Tongue (tissue), 3 donors: ENCODE measurements at places on chromosomes 3 and 15. TPM values are rescaled to one million over a fixed set of nuclear protein-coding genes. Genes with fewer than 3 reads are reported as not detected.

XXYLT1 gene
- 29.5 TPM for total RNA-seq

GRCh38 chr3:61857297-61857696 lies 295.9 kb downstream of the PTPRG start:
- no peak for DNase-seq

SLC6A11 gene
- 0.21 TPM for total RNA-seq

DNA sequence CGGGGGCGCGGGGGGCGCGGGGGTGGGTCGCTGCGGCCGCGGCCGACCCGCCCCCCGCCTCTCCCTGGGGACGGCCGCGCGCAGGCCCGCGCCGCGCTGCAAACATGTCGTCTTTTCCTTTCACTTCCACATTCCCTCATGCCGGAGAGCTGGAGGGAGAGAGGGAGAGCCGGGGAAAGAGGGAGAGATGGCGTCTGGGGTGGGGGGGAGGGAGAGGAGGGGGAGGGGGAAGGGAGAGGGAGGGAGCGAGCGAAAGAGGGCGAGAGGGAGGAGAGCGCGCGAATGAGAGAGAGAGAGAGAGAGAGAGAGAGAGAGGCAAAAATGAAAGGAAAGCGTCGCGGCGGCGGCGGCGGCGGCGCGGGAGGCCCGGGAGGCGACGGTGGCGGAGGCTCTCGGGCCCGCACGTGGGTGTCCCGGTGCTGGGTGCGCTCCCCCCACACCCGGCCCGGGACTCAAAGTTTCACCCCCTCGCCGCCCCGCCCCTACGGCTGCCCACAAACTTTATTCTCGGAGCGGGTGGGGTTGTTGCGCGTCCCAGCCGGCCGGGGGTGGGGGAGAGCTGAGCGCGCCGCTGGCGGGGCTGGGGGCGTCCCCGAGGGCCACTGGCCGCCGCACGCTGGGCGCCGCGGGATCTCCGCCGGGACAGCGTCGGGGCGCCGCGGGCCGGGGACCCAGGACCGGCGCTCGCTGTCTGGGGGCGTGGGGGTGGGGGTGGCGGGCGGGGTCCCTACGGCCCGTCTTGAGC lies 731 bp downstream of the ZNF710 start:
- DNase-seq = peak; percentile 80

PRR20G gene
- total RNA-seq = not detected

GRCh38 chr3:108067768-108068167 lies 23.1 kb downstream of the CD47 start:
- DNase-seq = no peak

- DNase-seq = no peak
Measured at GRCh38 chr3:24905266-24905665, 410.6 kb upstream of the THRB start.

- DNase-seq = no peak
Measured at GRCh38 chr3:27456554-27456953, 27.6 kb downstream of the SLC4A7 start.

HES1 gene
- 61.9 TPM for total RNA-seq

DNA sequence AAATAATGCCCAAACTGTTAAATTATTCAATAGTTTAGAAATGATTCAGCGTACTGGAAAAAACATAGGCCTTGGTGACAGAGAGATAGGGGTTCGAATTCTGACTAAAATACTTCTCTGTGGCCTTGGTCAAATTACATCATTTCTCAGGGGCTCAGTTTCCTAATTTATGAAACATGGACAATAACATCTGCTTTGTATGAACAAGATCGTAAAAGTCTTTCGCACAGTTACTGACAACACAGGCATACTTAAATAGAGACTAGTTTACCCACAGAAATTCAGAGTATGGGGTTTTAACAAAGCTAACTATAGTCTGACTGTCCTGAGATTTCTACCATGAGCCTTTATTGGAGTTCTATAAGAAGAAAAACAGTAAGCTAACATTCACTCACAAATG lies 440.4 kb downstream of the FHIT start:
- DNase-seq = no peak

ASB14 gene
- 3.4 TPM for total RNA-seq

DNA sequence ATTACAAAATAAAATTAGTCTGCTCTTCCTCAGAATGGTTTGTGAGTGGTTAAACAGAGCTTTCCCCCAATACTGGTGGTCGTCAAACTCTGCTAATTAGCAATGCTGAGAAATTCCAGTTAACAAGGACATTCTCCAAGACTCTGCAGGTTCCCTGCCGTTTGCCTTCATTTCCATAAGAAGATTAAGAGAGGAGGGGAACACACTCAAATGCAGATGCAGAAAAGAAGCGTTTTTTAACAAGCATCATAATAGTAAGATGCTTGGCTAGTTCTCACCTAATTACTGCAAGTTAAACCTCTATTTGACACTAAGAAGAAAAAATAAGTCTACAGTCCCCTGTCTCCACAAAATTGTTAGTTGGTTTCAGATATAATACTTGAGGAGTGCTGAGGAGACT lies 3.7 kb upstream of the SOX2 start:
- no peak for DNase-seq

LRRC34 gene
- total RNA-seq = 4.3 TPM

GRCh38 chr15:48675436-48675835 lies 29.9 kb upstream of the FBN1 start:
- DNase-seq = no peak

CCDC174 gene
- total RNA-seq = 15.8 TPM

DNA sequence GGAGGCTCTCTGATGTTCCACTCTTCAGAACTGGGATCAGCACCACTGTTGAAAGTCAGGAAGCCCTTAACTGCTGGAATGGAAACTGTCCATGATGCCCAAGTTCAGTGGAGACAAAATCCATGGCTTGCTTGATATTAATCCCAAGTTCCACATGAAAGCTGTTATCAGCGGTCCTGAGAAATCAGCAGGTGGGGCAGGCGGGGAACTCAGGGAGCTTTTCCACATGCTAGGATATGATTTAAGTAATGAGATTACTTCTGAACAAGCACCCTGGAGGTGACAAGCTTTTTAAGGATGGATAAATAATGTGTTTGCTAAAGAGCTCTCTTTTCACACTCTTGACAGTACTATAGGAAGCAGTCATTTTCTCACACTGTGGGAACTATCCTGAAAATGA lies 82.9 kb downstream of the CYP19A1 start:
- no peak for DNase-seq
